Suppressor macrophage (primary cell): ENCODE measurements at places on chromosomes 2 and 18.

- DNase-seq = no peak
Measured at GRCh38 chr2:236682651-236683422, 113.2 kb downstream of the ACKR3 start.

- no peak for DNase-seq
Measured at GRCh38 chr2:34242763-34243123, 643.6 kb upstream of the FAM98A start.

DNA sequence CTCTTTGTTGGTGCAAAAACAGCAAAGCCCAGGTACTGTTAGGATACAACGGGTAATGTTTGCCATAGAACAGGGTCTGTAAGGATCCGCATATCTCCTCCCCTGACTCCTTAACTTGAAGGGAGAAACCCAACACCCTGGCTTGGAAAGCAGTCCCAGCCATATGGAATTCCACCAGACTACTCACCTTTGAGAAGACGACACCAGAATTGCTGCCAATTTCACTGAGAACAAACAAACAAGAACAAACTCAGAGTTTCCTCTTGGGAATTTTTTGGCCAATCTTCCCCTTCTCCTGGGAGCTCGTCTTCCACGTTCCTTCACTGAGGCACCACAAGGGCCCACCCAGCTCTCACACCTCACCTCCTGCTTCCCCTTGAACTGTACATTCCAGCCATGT lies 29.2 kb downstream of the CAPN14 start:
- DNase-seq = no peak

DNA sequence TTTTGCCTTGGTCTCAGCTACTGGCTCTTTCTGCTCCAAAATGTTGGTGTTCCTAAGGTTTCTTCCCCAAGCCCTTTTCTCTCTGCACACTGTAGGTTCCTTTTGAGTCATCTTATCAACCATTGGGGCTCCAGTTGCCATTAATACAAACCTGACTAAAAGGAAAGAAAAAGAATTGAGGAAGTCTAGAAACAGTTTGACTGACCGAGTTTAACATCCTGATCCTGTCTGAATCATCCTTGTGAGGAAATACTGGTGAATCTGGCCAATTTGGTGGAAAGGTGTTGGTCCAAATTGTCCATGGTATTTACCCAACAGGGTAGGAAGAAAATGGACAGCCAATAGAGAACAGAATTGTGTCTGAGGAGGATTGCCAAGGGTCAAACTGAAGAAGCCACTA lies 38.3 kb downstream of the CRYGD start:
- DNase-seq = no peak

- no peak for DNase-seq
Measured at GRCh38 chr2:172089633-172090032, 4.3 kb downstream of the DLX1 start.

- DNase-seq = no peak
Measured at GRCh38 chr2:18514526-18515461, 45.7 kb downstream of the RDH14 start.

GRCh38 chr2:171669121-171669520 lies 18.1 kb upstream of the DYNC1I2 start:
- DNase-seq = no peak

DNA sequence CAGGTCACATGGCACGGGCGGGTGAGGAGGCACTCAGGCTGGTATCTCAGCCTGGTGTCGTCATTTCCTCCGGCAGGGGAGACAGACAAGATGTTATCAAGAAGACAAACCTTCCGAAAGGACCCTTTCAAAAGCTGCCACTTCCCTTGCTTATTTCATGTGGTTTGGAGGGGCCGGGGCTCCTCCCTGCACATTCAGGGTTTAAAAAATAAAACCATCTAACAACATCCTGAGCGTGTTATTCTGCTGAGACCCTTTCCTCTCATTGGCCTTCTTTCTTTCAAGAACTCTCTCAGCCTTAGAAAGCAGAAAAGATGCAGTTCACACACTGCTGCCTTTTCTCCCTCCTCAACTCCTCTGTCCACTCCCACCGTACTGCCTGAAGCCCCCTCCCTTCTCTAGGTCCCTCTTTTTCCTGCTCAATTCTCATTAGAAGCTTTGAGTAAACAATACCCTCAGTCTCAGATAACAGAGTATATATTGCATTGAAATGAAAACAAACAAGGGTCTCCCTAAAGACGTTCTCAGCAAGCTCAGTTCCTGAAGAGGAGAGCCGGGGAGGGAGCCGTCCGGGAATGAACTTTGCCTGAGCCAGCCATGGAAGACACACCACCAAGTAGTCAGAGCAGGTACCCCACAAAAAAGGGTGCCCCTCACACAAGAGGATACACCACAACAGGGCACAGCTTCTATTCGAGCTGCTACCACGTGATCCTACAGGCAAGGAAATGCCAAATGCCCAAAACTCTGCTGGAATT lies 9.7 kb downstream of the SMAD7 start:
- DNase-seq = no peak
